ENCODE measurements at places on chromosomes 2 and 18.
A peak's percentile ranks its signal among the peaks of the same experiment; 100 is the strongest.

- no peak for DNase-seq
These were observed 40.4 kb upstream of the LDLRAD4 start for GRCh38 chr18:13178197-13178596.

- DNase-seq = no peak
These were observed 234.9 kb downstream of the BCL11A start for GRCh38 chr2:60318544-60318943.

DNA sequence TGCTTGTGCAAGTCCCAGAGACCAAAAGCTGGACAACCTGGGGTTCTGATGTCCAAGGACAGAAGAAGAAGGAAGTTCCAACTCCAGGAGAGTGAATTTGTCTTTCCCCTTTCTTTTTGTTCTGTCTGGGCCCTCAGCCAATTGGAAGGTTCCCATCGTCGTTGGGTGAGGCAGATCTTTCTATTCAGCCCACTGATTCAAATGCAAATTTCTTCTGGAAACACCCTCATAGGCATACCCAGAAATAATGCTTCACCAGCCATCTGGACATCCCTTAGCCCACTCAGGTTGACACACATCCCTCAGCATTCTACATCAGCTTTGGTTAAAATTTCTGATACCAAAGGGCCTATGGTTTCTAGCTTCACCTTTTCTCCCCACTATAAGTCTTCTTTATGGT, 156.5 kb downstream of the SP3 start:
- no peak for DNase-seq

- DNase-seq = no peak
These were observed 24.0 kb upstream of the EDAR start for GRCh38 chr2:109013051-109013450.

DNA sequence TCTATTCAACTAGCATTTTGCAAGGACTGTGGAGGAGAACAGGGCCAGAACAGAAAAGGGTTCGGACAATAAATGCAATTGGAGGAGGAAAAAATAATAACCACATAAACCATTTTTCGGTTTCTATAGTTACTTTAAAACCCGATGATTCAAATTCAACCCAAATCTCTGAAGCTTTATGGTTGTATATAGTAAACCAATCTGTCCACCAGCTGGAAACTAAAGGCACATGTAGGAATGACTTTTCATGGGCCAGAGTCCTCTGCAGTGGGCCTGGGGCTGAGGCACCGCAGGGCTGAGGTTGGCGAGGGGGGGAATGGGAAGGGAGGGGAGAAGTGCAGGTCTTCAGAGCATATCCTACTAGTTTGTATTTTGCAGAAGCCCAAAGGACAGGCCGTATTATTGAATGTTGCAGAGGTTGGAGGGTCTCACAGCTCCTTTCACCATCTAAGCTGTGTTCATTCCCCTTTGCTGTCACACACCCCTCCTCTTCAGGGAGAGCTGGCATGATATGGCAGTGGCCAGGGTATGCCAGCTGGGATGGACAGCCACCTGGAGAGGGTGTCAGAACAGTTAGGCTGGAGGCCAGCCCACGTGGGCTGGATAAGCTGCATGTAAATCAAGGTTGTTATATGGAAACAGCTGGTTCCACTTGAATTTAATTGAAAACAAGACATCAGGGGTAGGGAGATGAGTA, 267.1 kb downstream of the PRKCE start:
- peak; percentile 61 for DNase-seq

- DNase-seq = no peak
These were observed 120.1 kb upstream of the NABP1 start for GRCh38 chr2:191557841-191558240.

- no peak for DNase-seq
These were observed 436.7 kb downstream of the ZEB2 start for GRCh38 chr2:144083211-144083610.

- DNase-seq = no peak
These were observed 205.1 kb downstream of the ARL4C start for GRCh38 chr2:234291765-234292204.

Data from NCI-H1694 treated with DMSO at 0.1 percent for 48 hours (cell line).